Stimulated activated CD8-positive, alpha-beta memory T cell treated with anti-CD3 and anti-CD28 coated beads, Interleukin-4, amount 100 ng/mL, for 48 hours (primary cell): ENCODE measurements at places on chromosomes 13 and 19.

DNA sequence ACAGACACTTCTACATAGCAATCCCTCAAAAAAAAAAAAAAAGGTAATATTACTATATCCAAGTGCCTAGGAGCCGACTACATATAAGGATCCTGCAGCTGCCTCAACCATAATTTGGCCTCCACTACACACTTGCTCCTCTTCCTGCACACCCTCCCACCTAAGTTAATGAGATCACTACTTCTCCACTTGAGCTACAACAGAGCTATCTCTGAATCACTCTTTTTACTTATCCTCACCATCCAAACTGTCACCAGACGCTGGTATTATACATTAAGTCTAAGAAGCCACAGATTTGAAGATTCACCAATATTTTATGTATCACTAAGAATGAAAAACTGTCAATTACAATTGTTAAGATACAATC, 8.3 kb downstream of the OBI1 start:
- DNase-seq, result no peak

DNA sequence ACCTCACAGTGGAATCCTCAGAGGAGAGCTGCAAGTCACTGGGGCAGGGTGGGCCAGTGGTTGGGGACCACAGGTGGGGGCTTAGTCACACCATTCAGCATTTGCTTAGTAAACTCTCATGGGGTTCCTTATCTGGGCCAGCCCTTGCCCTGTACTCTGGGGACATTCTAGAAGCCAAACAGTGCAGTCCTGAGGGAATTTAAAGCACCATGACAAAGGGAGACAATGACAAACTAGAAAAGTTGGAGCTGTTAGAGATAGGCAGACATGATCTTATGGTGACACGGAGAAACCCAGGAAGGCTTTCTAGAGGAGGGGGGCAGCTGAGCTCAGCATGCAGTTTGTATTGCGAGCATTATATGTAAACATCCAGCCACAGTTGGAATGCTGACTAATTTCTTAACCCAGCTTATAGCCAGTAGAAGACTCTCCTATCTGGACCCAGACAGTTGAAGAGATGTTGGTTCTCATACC, 87.6 kb downstream of the ZNF429 start:
- no peak for DNase-seq

- no peak for DNase-seq
Measured at GRCh38 chr13:113098162-113098732, 7.3 kb upstream of the F7 start.

- DNase-seq, result no peak
Measured at GRCh38 chr13:94679614-94680013, 32.7 kb downstream of the SOX21 start.

- no peak for DNase-seq
Measured at GRCh38 chr19:48253999-48254398, 1.7 kb downstream of the CARD8 start.

DNA sequence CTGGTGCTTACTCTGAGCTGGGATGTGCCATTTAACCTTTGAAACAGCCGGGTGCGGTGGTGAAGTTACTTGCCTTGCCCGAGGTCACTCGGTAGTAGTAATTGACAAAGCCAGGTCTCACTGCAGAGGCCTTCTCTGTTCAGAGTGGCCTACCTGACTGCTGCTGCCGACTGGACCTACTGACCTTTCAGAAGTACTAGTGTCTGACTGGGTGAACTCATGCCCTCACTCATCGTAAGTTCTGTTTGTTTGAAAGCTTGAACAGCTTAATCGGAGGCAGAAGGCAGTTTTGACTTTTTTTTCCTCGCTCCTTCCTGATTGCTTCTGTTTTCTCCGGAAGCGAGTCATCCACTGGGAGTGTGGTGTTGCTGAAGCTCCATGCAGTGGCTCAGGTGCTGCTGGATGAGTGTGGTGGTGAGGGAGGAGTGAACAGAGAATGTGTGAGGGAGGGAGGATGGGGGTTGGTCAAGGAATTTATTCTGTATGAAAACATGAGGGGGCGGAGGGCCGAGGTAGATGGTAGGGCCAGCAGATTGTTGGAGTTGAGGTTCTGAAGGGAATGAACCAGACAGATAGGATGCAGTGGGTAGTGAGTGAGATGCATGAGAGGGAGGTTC, 2.7 kb downstream of the SPINT2 start:
- no peak for DNase-seq

GRCh38 chr19:13588957-13589833, 82.9 kb upstream of the CACNA1A start:
- peak; percentile 91 for DNase-seq

DNA sequence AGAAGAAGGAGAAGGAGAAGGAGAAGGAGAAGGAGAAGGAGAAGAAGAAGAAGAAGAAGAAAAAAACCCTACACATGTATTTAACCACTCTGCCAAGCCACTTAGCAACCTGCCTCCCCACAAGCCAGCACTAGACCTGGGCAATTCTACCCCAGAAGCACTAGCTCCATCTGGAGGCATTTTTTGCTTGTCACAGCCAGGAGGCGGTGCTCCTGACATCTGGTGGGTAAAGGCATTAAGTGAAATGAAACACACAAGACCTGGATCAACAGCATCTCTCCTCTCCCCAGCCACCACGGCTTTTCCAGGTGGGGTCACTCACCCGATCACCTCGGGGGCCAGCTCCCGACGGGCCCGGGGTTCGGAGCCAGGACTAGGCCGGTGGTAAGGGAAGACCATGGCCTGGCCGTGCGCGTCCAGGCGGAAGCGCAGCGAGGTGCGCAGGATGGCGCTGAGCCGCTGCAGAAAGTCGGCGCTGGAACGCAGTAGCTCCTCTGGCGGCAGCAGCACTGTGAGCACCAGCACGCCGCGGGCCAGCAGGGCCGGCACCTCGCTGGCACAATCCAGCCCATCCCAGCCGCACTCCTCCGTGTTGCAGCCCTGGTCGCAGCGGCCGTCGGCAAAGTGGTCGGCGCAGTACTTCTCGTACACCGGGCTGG, 26.9 kb downstream of the NOTCH3 start:
- DNase-seq, result no peak

DNA sequence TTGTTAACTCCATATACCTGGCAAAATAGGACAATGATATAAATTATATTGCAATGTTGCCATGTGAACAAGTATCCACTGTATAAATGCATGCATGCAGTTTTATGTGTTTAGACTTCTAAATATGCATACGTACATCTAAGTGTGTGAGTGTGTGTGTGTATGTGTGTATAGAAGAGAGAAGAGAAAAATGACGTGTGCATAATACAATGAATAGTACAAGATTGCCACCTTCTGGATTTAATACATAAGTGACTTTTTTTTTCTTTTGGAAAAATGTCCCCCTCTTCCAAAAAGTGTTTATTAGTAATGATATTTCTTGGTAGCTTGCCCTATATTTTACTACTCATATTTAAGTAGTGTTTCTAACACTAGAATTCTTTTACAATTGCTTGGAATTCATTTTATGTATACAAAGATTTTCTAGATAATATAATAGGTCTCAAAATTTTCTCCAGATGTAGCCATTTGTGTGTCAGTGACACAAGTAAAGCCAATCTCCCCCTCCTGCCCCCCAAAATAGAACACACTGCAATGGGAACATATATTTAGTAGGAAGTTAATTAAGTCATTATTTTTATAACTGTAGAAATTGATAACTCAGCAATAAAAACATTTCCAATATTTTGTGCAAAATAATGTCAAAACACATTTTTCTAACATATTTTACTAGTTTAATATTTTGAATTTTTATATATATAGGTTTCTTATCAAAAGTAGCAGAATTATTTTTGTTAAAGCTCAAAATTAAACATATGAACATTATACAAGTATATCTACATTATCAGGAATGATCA, 783.3 kb upstream of the ATXN8OS start:
- DNase-seq, result no peak

DNA sequence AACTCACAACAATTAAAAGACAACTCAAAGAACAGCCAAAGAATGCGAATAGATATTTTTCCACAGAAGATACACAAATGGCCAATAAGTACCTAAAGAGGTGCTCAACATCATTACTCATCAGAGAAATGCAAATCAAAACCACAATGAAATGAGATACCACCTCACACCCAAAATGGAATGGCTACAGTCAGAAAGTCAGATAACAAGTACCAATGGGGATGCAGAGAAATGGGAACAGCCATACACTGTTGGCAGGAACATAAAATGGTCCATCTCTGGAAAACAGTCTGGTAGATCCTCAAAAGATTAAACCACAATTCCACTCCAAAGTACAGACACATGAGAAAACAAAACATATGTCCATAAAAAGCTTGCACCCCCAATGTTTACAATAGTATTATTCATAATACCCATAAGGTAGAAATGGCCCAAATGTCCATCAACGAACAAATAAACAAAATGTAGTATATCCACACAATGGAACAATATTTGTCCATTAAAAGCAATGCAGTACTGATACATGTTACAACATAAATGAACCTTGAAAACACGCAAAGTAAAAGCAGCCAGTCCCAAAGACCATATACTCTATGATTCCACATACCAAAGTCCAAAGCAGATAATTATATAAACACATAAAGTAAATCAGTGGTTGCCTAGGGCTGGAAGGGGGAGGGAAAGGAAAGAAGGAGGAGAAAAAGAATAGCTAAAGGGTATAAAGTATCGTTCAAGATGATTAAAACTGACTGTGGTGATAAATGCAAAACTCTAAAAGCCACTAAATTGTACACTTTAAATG, 19.6 kb downstream of the USP12 start:
- DNase-seq, result no peak

DNA sequence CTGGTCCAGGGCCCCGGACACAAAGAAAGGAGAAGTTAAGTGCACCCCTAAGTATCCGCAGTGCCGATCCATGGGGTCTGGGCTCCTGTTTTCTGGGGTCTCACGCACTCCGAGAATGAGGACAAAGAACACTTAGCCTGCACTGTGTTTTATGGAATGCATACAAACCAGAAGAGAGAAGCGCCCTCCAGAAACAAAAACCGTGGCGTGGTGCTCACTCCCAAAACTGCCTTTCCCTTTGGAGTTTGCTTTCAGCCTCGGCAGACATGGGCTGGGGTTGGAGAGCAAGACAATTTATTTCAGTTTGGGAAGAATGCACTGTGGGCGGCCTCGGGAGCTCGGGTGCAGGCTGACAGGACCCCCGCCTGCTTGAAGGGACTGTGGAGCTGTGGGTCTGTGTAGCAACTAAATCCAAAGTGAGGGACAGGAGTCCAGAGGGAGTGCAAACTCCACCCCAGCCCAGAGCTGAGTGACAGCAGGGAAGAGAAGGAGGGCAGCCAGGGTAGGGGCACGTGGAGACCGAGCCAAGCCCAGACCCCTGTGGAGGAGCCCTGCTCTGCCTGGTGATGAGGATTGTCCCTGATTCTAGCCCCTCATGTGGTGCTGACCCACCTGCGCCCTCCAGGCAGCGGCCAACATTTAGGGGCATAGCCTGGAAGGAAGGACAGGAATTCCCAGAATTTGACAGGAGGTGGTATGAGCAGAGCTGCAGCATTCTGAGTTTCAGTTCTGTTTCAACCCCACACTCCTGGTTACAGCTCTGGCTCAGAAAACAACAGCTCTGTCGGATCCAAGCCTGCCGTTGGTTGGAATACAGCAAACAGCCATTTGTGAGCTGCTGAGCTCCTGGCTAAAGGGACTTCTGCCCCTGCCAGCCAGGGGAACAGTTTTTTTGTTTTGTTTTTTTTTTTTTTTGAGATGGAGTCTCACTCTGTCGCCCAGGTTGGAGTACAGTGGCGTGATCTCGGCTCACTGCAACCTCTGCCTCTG, 37.8 kb upstream of the POP4 start:
- peak; percentile 10 for DNase-seq

- no peak for DNase-seq
Measured at GRCh38 chr19:17951157-17951989, 15.5 kb upstream of the KCNN1 start.

DNA sequence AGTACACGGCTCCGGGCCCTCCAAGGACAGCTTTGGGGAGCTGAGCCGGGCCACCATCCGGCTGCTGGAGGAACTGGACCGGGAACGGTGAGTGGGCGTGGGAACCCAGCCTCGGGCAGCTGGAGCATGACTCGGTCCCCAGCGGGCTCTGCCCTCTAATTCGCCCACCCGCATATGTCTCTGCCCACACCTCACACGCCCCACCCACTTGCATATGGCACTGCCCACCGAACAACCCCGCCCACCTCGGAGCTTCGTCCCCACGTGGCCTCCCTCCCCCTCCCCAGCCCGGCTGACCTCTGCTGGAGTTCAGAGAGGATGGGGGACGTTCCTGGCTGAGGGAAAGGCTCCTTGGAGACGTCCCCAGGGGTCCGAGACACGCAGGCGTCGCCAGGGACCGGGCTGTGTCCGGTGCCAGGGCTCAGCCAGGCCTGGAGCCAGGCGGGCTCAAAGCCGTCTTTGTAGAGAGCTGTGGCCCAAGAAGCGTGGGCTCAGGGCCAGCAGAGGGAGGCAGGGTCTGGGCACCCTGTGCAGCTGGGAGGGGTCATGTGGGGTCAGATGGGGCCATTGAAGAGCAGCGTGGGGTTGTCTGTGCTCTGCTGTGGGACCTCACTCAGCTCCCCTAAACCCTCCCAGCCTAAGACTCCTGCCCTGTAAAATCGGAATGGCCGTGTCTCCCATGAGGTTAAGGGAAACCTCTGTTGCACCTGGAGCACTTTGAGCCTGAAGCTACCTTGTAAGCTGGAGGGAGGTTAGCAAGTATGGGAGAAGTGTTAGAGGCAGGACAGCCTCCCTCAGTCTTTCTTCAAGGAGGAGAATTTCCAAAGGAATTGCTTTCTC, 3.8 kb downstream of the APC2 start:
- no peak for DNase-seq

DNA sequence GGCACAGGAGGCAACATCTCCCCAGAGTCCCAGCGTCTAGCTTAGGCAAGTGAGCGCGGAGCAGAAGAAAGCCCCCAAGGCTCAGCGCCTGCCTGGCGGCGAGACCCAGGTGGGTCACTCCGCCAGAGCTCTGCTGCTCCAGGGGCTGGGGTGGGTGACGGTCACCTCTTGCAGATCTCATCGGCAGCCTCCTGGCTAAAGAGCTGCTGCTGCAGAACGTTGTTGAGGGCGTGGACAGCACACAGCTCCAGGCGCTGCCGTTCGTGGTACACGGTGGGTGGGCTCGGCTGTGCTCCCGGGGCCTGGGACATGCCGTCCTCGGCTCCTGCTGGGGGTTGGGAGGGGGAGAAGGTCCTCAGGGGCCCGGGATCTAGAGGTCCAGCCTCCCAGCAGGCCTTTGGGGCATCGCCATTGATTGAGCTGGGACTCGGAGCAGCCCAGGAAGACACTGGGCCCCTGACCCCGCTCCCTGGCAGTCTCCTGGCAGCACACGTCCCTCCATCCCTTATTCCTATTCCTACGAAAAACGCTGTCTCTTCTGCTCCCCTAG, 795 bp downstream of the JOSD2 start:
- no peak for DNase-seq

- peak; percentile 26 for DNase-seq
Measured at GRCh38 chr19:52307275-52307674, 10.3 kb downstream of the ZNF480 start.

- no peak for DNase-seq
Measured at GRCh38 chr13:38309397-38309796, 40.3 kb upstream of the UFM1 start.

- DNase-seq, result no peak
Measured at GRCh38 chr13:111508902-111509509, 188.6 kb downstream of the TEX29 start.

- DNase-seq, result no peak
Measured at GRCh38 chr13:97306645-97307044, 84.5 kb downstream of the MBNL2 start.
